Stimulated activated CD4-positive, alpha-beta T cell treated with anti-CD3 and anti-CD28 coated beads, Interleukin-4, amount 100 ng/mL, for 4 hours (primary cell): ENCODE measurements at places on chromosomes 5 and 9.
A peak's percentile ranks its signal among the peaks of the same experiment; 100 is the strongest.

DNA sequence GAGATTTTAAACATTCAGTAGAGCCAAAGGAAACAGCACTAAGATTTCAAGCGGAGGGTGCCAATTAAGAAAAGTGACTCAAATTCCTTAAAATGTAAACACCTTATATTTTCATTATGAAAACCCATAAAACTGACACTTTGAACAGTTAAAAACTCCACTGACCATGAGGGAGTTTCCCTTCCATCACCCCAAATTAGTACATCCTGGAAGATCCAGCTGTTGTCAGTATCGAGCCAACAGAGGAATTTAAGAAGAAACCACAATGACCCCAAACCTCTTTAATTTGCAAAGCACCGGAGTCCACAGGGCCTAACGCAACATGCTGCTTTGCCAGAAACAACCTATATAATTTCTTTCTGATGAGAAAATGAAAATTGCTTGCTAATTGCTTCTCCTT, 41.3 kb downstream of the ROR2 start:
- DNase-seq = no peak

DNA sequence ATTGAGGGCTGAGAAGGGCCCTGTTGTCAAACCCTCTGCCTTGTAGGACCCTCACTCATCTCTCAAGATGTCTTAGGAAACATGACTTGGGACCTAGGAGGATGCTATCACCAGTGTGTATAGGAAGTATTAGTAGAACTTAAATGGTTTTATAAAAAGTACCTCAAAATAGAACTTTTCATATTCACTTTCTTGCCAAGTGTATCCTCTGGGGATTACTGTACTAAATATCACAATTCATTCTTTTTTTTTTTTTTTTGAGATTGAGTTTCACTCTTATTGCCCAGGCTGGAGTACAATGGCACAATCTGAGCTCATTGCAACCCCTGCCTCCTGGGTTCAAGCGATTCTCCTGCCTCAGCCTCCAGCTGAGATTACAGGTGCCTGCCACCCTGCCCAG, 56.2 kb downstream of the ARHGEF28 start:
- DNase-seq = no peak

GRCh38 chr5:67957374-67957773, 258.2 kb upstream of the PIK3R1 start:
- no peak for DNase-seq

- peak; percentile 92 for DNase-seq
These were observed at the start of the genes CERT1 and POLK for GRCh38 chr5:75511435-75512382. CERT1 (minus strand) TSS chr5:75511629; CDS start chr5:75511207, 422 bp downstream. POLK (plus strand) TSS chr5:75511891.

DNA sequence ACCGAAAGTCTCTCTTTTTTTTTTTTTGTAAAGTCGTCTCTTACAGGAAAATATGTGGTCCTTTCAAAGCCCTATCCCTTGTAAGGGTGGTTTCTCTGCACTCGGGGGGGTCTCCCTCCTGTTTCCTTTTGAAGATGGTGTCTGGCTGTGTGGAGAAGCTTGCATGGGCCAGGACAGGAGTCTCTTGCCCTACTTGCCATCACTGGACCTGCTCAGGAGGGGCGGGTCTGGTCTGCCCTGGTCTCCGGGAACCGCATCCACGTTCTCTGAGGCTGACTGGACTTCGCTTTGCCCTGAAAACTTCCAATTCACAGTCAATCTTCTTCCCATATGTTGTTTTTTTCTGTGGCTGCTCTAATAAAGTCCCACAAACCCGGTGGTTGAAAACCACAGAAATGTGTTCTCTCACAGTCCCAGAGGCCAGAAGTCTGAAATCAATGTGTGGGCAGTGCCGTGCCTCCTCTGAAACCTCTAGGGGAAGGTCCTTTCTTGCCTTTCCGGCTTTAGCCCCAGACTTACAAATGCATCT, 92.9 kb upstream of the IER5L start:
- DNase-seq = no peak

DNA sequence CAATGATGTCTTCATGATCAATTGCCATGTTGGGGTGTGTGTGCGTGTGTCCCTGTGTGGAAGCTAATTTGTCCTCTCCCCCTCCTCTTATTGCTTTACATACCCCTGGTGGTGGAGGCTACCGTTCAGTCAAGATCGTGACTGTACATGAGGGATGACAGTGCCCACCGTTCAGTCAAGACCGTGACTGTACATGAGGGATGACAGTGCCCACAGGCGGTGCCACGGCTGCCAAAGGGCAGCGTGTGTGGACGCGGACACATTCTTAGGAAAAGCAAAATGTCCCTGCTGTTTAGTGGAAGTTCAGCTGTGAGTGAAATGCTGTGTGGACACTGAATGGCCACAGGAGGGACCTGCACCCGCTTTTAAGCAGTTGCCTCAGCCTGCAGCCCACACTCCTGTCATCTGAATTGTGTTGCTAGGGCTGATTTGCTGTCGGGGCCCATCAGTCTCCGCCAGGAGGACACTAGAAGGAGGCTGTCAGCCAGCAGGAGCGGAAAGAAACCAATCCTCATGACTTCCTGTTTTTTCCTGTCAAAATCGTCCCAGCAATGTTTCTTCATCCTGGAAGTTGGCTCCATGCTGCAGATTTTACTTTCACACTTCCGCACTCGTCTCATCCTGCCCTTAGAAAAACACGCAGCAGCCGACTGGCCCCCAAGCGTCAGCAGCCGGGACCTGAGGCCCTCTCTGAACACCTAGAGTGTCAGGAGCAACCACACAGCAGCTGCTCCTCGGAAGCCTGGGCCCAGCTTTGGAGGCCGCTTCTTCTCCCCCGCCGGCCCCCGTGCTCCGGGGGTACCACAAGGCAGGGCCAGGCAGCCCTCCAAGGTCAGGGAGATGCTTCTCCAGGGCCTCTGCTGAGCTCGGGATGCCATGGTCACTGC, 9.1 kb downstream of the OR2V1 start:
- no peak for DNase-seq

DNA sequence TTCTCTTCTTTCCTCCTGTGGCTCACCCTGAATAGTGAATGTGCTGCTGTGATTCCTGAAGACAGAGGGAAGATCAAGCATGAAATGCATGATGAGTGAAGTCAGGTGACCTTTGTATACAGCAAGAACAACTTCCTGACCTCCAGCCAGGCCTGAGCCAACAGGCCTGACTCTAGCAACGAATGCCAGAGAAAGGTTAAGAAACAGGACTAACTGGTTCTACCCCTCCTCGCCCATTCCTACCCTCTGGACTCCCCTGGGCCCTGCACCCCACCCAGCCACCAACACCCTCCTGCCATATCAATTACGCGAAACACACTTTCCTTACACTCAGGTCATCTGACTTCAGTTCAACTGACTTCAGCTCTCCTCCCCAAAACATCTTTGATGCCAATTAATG, 4.9 kb downstream of the SUSD1 start:
- no peak for DNase-seq

DNA sequence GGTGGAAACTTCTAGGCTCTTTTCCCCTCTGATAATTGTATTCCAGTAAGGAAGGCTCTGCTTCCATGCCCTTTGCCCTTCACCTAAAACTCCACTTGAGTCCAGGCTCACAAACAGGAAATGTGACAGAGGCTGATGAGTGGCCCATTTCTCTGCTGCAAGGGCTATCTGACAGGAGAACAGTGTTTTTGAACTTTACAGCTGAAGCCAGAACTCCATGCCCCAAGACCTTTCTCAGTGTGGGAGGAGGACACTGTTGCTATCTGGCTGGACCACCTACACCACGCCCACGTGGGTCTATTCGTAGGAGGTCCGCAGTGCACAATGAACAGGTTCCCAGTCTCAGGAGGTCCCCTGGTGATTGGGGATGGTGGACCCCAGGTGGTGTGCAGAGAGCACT, 13.6 kb downstream of the GGTA1 start:
- no peak for DNase-seq

GRCh38 chr5:149824120-149824519, 94.0 kb downstream of the PPARGC1B start:
- no peak for DNase-seq

GRCh38 chr5:142512043-142513042, 173.5 kb downstream of the FGF1 start:
- no peak for DNase-seq

DNA sequence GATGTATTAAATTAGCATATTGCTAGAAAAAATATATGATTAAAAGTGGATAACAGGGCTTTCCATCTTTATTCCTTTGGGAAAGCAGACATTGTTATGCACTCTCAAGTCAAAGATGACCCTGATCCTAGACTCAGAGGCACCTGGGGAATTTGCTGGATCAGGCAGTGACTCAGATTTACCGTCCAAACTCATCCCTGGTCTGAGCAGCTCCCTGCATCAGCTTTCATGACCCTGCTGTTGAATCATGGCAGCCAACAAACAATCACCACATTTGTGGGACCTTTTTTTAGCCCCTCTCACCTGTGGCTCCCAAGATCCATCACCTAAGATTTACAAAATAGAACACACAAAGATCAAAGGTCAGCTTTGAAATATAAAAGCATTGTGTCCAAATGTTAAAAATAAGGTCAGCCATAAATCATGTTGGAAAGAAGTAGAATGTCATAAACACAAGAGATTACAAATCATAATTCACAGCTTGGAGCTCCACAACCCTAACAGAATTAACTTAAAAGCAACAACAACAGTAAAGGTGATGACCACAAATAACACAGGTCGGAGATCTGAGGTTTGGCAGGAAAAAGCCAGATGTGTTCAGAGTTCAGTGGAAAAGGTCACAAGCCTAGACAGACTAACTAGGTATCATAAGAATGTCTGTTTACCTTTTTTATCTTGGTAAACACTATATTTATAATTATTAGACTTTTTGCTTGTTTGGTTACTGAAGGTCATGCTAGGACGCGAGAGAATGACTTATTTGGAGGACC, 55.5 kb downstream of the ZFAND5 start:
- DNase-seq = no peak

DNA sequence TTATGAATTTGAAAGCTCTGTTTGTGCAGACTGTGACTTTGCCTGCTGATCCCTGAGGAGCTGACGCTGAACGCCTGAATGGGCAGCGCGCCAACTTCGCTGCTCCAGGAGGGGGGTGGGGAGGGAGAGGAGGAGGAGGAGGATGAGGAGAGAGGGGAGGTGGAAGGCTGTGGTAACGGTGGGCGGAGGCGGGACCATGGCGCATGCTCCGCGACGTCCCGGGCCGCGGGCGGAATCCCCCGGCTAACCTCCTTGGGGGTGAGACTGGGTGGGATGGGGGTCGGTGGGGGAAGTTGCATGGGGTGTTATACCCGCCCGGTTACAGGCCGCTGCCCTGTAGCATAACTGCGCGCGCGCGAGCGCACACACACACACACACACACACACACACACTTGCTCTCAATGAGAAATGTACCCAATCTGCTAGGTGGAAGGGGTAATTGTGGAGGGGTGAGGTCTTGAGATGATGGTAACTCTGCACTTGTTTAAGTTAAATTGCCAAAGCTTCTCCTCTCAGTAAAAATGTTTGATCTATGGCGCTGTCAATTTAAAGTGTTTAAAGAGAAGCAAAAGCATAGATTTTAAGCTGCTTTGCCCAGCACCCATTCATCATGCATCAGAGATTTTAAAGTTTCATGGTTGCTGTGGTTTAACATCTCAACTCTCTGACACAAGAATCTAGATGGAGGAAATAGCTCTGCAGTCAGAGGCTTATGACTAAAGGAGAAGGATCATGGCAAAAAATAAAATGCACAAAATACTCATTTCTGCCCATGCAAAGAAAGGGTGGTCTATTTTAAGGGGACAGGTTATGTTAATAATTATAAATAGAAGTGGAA, 76.6 kb upstream of the TBCA start:
- DNase-seq = peak; percentile 12

DNA sequence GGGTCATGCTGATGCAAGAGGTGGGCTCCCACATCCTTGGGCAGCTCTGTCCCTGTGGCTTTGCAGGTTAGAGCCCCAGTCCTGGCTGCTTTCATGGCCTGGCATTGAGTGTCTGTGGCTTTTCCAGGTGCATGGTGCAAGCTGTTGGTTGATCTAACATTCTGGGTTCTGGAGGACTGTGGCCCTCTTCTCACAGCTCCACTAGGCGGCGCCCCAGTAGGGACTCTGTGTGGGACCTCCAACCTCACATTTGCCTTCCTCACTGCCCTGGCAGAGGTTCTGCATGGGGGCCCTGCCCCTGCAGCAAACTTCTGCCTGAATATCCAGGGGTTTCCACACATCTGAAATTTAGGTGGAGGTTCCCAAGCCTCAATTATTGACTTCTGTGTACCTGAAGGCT, 150.1 kb downstream of the NNT start:
- DNase-seq = no peak

DNA sequence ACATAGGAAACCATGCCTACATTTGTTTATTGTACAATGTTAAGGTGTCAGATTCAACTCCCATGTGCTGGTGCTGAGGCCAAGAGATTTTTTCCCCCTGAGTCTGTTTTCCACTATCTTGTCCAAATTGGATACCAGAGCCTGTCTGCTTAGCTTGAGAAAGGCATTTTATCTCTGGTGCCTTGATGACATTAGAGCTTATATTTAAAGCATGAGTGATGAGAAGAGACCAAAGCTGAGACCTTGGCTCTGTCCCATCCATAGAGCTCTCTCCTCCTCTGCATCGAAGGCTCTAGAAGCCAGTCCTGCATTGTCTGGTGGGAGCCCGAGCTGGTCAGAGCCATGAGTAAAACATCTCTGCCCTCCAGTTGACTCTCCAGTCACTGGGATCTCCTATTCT, 10.4 kb upstream of the PPP2CA start:
- DNase-seq = no peak

DNA sequence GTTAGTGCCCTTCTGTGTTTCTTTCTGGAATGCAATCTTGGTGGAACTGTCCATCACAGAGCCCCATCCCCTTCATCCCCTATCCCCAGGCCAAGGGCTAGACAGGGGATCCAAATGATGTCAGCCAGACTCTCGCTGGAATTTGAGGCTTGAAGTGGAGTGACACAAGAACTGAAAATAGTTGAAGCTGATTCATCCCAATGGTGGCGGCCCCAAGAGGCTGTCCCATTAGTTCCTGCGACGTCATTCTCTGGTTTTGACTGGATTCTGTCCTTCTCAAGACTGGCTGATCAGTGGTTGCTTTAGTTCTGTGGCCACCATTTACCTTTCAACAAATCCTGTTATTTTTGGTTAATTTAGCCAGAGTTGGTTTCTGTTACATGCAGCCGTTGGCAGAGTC, 59.9 kb downstream of the SUB1 start:
- no peak for DNase-seq

GRCh38 chr5:78799266-78800017, 150.9 kb upstream of the LHFPL2 start:
- no peak for DNase-seq

DNA sequence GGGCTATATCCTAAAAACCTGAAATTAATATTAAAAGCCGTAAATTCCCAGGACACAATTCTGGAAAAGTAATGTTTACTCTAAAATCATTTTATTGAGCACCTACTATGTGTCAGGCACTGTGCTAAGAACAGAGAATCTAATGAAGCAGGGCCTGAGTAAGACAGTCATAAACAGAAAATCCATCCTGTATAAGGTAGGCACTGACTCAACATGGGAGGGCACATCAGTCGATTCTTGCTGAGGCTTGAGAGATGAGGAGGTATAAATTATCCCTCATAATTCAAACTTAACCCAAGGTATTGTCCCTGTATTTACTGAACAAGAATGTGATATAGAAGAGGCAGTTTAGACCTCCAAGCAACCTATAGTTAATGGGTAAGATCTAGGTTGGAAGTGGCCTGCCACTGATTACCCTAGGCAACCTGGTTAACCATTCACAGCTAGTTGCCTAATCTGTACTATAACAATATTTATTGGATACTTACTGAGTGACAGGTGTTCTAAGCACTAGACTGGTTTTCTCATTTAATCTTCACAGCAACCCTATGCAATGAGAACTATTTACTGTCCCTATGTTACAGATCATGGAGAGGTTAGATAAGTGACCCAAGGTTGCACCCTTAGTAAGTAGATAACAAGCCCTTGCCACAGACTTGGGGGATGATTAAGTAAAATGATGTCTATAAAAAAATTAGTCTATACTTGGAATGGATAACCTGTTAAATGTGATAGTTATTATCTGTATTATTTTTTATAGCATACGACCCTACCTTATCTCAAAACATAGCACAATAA, 317.7 kb downstream of the PDE4D start:
- DNase-seq = no peak
